ENCODE measurements at places on chromosomes 1 and 21.
A peak's percentile ranks its signal among the peaks of the same experiment; 100 is the strongest.

GRCh38 chr21:44866780-44867179 is 6.7 kb downstream of the PTTG1IP start:
- no peak for DNase-seq

DNA sequence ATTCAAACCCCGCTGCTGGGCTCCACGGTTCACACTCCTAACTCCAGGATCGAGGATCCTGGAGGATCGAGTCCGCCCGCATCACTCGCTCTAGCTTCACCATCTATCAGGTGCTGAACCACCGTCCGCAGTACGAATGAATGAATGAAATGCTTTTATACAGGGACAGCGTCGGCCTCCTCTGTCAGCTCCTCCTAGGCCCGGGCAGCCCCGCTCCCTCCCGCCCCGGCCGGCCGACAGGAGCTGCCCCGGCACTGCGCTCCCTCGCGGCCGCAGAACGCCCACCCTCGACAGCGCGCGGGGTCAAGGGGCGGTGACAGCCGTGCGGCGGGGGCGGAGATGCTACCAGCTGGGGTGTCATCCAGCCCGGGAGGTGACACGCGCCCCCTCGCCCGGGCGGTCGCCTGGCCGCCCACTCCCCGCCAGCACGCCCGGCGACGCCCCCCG is 520 bp downstream of the ZBTB17 start:
- DNase-seq = peak; percentile 72

DNA sequence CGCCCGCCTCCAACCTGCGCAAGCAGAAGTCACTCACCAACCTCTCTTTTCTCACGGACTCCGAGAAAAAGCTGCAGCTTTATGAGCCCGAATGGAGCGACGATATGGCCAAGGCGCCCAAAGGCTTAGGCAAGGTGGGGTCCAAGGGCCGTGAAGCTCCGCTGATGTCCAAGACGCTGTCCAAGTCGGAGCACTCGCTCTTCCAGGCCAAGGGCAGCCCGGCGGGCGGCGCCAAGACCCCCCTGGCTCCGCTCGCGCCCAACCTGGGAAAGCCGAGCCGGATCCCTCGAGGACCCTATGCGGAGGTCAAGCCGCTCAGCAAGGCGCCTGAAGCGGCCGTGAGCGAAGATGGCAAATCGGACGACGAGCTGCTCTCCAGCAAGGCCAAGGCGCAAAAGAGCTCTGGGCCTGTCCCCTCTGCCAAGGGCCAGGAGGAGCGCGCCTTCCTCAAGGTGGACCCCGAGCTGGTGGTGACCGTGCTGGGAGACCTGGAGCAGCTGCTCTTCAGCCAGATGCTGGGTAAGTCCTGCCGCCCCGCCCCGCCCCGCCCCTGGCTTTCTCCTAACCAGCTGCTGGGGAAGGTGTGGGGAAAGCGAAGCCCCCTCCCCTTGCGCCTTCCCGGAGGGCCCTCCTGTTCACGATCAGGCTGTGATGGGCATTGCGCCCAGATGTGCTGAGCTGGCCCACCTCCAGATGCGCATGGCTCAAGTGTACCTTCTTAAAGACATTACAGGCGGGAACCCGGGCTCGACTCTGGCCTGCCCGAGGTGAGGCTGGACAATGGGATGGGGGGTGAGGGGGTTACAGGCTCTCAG is 110.2 kb downstream of the NAV1 start:
- DNase-seq = no peak

DNA sequence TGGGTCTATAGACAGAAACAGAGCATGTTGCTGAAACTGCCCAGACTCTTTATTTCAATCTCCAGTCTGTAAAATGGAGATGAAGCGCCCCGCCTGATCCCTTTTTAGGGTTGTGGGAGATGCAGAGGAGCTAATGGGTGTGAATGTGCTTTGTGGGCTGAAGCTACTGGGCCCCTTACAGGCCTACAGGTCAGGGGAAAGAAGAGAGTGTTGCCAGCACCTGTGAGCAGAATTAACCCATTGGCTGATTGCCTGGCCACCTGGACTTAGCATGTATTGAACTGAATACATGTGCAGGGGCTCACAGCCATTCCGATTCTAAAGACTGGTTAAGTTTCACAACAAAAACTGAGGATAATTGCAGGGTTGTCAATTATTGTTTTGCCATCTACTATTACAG is 13.9 kb upstream of the ATF3 start:
- no peak for DNase-seq

GRCh38 chr1:20361805-20362381 is 71.2 kb downstream of the VWA5B1 start:
- DNase-seq = no peak

GRCh38 chr1:28112388-28113241 is 24.2 kb upstream of the EYA3 start:
- DNase-seq = no peak

DNA sequence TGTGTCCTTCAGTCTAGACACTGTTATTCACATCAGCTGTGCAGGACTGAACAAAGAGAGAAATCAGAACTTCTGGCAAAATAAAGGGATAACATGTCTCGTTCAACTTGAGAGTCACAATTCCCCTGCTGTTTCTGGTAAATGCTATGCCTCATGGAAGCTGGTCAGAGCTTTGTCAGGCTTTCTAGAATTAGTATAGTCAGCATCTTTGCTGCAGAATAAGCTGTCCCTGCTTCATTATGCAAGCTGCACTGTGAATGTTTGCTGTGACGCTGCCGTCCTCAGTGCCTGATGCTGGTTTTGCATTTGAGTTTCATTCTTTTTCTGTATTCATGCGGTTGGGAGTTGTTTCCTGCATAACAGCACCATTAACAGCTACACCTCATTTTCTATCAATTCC is 96.4 kb upstream of the KCNJ6 start:
- no peak for DNase-seq

DNA sequence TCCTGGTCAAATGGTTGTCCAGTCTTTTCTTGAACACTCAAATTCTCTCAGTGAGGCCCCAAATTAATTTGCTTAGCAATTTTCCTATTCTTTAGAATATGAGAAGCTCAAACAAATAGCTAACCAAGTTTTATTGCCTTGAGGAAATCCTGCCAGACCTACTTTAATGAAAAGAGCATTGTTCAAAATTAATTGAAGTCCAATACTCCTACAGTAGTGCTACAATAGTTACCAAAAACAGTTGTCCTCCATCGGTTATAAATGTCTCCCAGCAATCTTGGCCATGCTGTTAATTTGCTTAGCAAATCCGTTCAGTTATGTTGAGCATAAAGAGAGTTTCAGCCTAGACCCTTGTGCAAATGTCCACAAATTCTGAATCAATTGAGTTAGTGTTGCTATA is 112.9 kb downstream of the MAB21L3 start:
- no peak for DNase-seq

DNA sequence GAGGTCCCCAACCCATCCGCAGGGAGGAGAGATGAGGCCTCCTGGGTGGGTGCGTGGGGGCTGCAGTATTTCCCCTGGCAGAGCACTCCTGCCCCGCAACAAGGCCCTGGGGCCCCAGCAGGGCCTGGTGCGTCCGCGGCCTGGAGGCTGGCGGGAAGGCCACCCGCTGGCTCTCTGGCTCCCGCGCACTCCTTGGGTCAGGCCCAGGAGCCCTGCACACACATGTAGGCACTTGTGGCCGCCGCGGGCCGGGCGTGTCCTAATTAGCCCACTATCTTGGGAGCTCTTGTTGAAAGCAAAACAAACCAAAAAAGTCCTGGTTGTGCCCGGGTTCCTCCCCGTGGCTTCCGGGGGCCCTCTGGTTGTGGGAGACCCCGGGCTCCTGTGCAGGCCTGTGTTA is 49.7 kb upstream of the CCDC27 start:
- no peak for DNase-seq

DNA sequence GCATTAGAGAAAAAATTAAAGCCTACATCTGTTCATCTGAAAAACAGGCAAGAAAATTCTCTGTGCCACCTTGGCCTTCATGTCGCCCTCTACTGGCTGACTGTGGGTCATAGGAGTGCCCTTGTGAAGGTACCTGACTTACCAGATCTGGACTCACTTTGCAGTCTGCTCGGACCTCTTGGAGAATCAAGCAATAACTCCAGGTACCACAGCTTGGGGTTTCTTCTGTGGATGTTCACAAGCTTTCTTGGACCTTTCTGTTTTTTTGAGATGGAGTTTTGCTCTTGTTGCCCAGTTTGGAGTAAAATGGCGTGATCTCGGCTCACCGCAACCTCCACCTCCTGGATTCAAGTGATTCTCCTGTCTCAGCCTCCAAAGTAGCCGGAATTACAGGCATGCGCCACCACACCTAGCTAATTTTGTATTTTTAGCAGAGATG is 2.4 kb upstream of the PRAMEF18 start:
- peak; percentile 28 for DNase-seq

DNA sequence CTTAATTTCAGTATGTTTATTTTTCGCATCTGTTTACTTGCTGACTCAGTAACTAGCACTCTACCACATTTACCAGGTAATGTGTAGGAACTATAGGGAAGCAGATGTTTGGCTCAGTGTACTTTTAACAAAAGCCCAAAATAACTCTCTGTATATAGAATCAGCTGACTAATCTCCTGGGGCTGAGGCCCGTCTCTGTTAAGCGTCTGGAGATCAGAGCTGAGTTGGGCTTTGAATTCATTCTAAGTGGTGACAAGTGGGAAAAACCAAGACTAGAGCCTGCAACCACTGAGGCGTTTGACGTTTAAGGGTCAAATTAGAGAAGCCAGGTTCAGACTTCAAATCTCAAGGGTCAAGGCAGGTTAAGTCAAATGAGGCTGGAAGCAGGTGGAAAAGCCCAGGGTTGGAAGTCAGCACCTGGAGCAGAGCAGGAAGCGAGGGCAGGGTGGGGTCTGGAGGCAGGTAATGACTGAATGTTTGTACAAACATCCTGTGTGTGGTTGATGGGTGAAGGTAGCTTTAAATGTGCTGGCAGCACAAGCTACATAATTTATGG is 56.8 kb upstream of the LYST start:
- DNase-seq = no peak

- no peak for DNase-seq
Measured at GRCh38 chr1:24643363-24644099, 429 bp downstream of the SRRM1 start.

GRCh38 chr1:227729881-227730629 is 5.0 kb downstream of the JMJD4 start:
- DNase-seq = no peak

DNA sequence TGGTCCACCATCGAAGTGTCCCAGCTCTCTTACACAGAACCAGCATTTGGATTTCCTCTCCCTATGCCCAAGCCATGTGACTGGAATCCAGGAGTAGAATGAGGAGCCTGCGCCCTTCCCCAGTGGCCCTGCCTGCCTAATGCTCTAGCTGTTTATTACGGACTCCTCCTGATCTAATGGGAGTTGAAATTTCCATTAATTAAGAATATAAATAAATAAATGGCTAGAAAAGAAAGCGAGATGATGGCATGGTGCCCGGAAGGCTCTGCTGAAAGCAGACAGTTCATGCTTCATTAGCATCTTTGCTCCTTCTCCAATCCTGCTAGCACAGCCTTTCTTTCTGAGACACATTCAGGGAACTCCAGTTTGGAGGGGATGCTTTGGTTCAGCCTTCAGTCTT is 216.2 kb downstream of the SEC16B start:
- DNase-seq = no peak

- DNase-seq = no peak
Measured at GRCh38 chr1:235024711-235025421, 103.8 kb downstream of the TOMM20 start.

DNA sequence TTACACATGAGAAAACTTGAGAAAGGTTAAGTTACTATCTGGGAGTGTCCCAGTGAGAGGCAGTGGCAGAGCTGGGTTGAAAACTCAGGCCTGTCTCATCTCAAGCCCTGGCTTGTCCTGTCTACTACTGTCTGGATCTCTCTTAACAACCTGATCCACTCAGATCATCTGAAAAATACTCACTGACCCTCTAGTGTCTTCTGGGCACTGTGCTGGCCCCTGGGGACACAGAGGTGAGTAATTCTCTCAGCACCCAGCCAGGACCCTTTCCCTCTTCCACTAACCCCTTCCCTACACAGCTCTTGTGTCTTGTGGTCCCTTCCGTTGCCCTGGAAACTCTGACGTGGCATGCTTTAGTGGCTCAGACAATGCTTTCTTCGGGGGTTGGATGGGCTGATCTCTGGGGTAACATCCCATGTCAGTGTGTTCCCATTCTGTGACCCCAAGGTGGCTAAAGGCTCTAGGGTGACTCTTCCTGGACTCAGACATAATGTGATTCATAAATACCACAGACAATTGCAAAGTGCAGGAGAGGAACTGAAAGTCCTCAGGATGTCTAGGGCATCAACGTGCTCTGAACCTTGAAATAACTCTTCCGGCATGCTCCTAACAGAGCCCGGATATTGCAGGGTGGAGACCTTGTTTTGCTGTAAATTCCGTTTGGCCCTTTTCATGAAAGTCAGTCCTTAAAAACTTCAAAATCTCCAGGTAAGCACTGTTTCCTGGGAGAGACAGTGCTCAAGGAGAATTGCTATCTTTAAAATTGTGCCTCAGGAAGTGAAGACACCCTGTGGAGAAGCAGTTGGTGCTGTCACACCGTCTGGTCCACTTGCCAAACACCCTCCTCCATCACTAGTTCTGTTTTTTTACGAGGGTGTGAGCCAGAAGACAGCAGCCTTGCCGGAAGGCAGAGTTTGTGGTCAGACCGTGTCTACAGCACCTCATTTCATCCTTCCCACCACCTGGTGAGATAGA is 4.0 kb downstream of the SHISAL2A start:
- no peak for DNase-seq

GRCh38 chr1:43731867-43732531 is 24.7 kb downstream of the ST3GAL3 start:
- no peak for DNase-seq

DNA sequence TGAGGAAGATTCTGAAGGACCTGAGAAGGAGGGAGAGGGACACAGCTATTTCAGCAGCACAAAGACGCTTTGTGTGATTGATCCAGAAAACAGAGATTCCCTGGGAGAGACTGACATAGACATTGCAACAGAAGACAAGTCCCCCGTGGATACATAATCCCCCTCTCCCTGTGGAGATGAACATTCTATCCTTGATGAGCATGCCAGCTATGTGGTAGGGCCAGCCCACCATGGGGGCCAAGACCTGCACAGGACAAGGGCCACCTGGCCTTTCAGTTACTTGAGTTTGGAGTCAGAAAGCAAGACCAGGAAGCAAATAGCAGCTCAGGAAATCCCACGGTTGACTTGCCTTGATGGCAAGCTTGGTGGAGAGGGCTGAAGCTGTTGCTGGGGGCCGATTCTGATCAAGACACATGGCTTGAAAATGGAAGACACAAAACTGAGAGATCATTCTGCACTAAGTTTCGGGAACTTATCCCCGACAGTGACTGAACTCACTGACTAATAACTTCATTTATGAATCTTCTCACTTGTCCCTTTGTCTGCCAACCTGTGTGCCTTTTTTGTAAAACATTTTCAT is 161.3 kb upstream of the SGIP1 start:
- no peak for DNase-seq

DNA sequence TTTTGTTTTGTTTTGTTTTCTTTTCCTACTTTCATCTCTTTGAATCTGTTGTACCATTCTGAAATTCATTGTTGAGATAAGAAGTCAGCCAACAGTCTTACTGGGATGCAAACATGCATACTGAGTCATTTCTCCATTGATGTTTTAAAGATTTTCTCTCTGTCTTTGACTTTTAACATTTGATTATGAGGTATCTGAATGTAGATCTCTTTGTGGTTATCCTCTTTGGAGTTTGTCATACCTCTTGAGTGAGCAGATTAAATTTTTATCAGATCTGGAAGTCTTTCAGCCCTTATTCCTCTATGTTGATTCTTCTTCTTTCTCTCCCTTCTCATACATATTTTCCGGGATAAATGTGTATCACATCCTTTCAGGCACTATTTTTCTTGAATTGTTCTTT is 406.9 kb upstream of the NCAM2 start:
- DNase-seq = no peak

All from stimulated activated CD4-positive, alpha-beta T cell treated with anti-CD3 and anti-CD28 coated beads, Interleukin-1b, Interleukin-23, amount 100 ng/mL, for 4 hours (primary cell).